ENCODE measurements at places on chromosomes 11 and 22. TPM values are rescaled to one million over a fixed set of nuclear protein-coding genes. Genes with fewer than 3 reads are reported as not detected.

- H3K4me3 ChIP-seq = no peak overlapping the region
- H3K4me1 ChIP-seq = peaks cover 20% of the 10 kb centered on the region
- no peak overlapping the region for H3K27ac ChIP-seq
- H3K27me3 ChIP-seq = no peaks in the 10 kb centered on the region
- no peak for DNase-seq
These were observed 93.0 kb downstream of the CELSR1 start for GRCh38 chr22:46444390-46444854.

The AHNAK gene
- 503 TPM for total RNA-seq

GRCh38 chr11:4194889-4195288 is 100.3 kb downstream of the RRM1 start:
- H3K4me3 ChIP-seq = no peak overlapping the region
- no peaks in the 10 kb centered on the region for H3K36me3 ChIP-seq
- peaks cover 40% of the 10 kb centered on the region for H3K27me3 ChIP-seq
- no peak for DNase-seq
- no peaks in the 10 kb centered on the region for H3K4me1 ChIP-seq

The KCNE3 gene
- not detected for total RNA-seq

The B3GAT1 gene
- total RNA-seq = 2.4 TPM

GRCh38 chr11:78985663-78986062 is 411.0 kb upstream of the NARS2 start:
- H3K4me3 ChIP-seq = no peak overlapping the region
- no peaks in the 10 kb centered on the region for H3K27me3 ChIP-seq
- H3K4me1 ChIP-seq = peaks cover 9% of the 10 kb centered on the region
- no peak for DNase-seq
- peaks cover 2% of the 10 kb centered on the region for H3K36me3 ChIP-seq

The SCGB1A1 gene
- not detected for total RNA-seq

The CRYBB2 gene
- total RNA-seq = not detected

DNA sequence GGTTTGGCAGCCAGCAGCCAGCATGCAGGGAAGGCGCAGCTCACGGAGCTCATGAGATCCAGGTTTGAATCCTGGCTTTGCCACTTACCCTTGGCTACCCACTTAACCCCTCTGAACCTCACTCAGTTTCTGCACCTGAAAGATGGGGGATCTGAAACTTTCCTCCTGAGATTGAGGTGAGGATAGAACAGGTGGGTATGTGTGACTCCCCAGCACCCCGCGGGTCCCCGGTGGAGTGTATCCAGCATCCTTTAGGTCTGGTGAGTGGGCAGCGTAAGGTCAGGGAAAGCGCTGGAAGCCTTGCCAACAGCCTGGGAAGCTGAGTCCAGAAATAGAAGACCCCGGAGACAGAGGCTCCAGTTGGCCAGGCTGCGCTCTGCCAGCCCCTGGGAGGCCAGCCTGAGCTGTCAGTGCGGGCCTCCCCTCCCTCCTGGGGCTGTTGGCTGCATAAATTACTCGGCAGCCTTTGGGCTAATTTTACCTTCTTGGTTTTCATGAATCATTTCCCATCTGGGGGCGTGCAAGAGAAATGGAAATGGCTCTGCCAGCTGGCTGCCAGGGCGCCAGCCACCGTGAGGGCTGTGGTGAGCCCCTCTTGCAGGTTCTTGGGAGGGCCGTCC is 17.6 kb downstream of the PRDM11 start:
- no peaks in the 10 kb centered on the region for H3K27me3 ChIP-seq
- no peaks in the 10 kb centered on the region for H3K36me3 ChIP-seq
- no peak for DNase-seq

GRCh38 chr11:44736791-44737190 is 10.0 kb downstream of the TSPAN18 start:
- no peak overlapping the region for H3K4me3 ChIP-seq
- no peak for DNase-seq
- H3K27me3 ChIP-seq = no peaks in the 10 kb centered on the region
- H3K36me3 ChIP-seq = no peaks in the 10 kb centered on the region
- peak overlapping the region; percentile 67 for H3K27ac ChIP-seq
- H3K4me1 ChIP-seq = peaks cover 48% of the 10 kb centered on the region

The FOLH1 gene
- total RNA-seq = not detected
